ENCODE measurements at places on chromosomes 7 and 10.
A peak's percentile ranks its signal among the peaks of the same experiment; 100 is the strongest.

DNA sequence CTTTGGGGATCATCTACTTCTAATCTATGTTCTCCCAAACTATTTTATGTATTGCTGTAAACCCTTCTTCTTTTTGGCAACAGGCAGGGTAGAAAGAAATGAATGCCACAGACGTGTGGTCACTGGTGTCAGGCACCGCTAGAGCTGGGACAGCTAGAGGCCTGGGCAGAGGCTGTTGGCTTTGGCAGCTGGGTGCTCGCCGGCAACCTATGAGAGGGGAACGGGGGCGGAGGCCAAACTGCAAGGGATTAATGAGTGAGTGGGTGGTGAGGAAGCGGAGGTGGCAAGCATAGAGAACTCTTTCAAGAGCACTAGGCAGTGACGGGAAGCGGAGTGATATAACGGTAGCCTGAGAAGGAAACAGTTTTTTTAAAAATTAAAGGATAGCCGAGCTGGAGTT lies 78.5 kb downstream of the CREB5 start:
- DNase-seq: no peak

- peak; percentile 46 for DNase-seq
Measured at GRCh38 chr7:75993689-75994387, 557 bp downstream of the TMEM120A start.

DNA sequence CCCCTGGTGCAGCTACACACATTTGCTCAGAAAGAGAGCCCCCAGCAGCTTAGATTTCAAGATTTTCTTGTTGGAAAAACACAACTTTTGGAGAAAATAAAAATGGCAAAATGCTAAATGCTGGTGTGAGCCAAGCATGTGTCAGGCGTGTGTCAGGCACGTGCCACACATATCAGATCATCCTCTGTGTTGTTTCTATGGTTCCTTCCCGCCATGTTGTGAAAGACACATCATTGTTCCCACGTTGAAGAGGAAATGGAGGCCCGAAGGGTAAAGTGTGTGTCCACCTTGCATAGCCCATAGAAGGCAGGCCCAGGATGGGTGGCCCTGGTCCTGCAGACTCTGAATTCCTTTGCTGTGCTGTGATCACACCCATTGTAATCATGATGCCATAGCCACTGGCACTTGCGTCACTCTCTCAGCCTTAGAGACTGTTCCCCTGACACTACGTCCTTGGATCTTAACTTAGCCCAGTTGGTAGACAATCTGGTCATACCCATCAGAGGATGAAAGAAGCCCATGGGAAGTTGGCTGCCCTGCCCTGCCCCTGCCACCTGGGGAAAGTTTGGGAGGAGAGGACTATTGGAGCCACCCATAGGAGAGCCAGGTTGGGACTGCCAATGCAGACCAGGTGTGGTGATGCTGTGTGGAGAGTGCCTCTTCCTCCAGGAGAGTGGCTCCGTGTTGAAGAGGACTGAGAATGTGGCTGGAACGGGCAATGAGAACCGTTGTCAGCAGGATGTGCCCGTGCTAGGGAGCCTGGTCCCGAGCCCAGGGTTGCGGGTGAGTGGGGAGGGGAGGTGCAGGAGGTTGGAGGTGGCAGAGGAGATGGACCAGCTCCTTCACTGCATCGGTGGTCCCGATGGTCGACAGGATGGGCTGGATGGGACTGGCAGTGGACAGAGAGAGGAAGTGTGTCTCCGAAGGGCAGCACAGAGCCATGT lies 65.6 kb upstream of the IGFBP3 start:
- DNase-seq: no peak

- DNase-seq: no peak
Measured at GRCh38 chr10:625751-626711, 63.4 kb downstream of the DIP2C start.

DNA sequence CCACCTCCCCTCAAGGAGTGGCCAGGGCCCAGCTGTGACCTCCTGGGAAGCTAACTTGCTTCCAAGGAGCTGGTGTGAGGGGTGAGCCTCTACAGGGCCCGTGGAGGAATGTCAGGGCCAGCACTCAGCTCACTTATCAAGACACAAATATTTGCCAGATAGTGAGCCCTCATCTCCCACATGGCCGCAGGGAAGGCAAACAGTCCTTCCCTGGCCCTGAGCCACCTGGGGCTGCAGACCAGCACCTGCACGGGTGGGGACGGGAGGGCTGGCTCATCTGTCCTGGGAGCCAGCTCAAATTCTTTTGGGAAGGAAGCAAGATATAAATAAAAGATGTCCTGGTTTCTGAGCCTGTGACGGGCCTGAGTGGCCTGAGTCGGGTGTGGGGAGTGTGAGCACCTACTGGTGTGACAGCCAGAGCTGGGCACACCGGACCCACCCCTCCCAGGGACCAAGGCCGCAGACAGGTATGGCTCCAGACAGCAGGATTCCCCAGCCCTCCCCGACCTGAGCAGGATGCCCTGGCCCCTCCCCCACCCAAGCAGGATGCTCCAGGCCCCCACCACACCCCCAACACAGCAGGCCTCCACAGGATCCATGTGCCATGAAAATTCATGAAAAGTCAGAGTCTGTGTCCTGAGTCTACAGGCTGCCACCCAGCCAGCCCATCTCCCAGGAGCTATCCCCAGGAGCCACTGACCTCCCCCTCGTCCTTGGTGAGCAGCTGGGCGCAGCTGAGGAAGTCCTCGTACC lies 148.0 kb downstream of the MAPK8 start:
- no peak for DNase-seq

GRCh38 chr10:26215396-26215934 lies 1.1 kb upstream of the GAD2 start:
- no peak for DNase-seq

GRCh38 chr7:140003913-140004382 lies 58.8 kb downstream of the PARP12 start:
- peak; percentile 74 for DNase-seq

Data from suppressor macrophage (primary cell).